ENCODE measurements at places on chromosomes 12 and 14.

DNA sequence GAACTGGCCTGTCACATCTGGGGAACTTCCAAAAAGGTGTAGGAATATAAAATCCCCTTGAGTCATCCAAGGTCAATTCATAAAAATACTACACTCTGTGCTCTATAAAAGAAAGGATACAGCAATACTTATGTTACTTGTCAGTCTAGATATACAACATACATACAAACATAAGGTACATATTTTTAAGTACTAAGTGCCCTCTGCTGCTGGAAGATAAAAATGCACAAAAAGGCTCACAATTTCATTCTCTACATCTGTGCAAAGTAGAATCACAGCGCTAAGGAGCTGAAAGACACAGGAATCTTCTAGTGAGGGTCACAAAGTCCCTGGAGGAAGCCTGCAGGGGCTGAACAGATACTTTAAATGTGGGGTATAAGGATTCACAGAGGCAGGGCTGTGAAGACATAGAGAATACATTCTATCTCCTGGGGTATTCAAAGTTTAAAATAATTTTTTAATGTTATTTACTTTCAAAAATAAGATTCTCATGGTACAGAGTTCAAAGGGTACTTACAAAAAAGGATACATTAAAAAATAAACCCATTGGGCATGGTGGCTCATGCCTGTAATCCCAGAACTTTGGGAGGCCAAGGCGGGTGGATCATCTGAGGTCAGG, 10.2 kb upstream of the GOLGA5 start:
- no peak for DNase-seq

DNA sequence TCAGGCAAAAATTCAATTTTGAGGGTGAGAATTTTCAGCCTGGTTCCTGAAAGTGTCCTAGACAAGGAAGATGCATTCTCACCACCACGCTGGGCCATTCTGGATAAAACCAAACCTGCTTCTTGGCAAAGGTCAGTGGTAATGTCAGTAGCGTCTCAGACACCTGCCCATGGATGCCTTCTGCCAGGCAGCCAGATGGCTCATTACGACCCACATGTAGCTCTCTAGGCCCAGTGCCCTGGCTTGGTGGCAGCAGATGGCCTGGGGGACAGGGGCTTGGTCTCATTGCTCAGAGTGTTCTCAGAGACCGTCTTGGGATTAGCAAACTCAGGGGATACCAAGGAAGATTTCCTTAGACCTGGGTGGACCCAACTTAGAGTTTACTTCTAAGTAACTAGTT, 105.1 kb downstream of the ARF6 start:
- DNase-seq = no peak

DNA sequence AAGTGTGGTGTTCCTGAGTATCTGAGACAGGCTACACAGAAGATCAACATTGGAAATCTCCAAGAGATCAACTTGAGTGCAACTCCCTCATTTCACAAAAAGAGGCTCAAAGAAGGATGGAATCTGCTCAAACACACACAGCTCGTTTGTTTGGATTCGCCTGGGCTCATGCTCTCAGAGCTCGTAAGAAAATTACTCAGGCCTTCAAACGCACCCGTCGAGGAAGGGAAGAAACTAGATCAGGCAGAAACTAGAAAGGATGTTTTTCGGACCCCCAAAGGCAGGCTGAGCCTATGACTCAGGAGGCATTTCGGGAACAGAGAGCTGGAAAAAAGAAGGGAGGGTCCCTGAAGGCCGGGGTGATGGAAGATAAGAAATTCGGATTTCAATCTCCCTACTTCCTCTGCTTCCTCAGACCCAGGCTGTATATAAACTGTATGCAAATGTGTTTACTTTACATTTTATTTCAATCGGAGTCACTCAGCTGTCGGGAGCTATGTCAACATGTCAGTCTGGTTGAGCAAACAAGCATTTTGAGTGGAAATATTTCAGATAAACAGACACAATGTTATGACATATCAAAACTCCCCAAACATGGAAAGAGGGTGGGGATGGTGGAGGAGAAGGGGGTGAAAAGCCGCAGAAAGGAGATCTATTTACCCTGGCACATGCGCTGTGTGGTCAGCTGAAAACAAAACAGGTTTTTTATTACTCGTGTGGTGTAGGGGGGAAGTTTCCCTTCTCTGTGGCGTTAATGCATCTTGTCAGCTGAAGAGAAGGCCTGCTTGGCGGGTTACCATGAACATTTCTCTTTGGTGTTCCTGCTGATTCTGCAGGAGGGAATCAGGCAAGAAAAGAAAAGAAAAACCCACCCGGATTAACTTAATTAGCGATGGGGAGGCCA, 129.1 kb upstream of the TBX3 start:
- DNase-seq = no peak

- DNase-seq = no peak
These were observed 343.9 kb downstream of the CCER1 start for GRCh38 chr12:90611048-90611447.

GRCh38 chr14:20412411-20412810, 890 bp downstream of the TEP1 start:
- no peak for DNase-seq

DNA sequence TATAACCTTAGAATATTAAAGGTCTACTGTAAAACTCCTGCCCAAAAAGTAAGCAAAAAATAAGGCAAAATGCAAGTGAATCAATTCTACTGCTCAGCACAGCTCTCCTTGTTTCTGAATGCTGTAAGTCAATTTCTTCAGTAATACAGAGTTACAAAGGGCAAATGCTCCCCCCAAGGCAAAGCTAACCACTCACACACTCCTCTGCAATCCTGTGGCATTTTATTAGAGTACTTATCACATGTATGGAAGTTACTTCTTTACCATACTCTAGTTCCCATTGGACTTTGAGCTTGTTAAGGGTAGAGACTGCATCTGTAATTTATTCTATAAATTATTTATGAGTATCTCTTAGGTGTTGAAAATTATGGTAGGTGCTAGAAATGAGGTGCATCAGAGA, 27.2 kb downstream of the SEL1L start:
- no peak for DNase-seq

GRCh38 chr14:99763527-99764221, 29.5 kb upstream of the EML1 start:
- no peak for DNase-seq

DNA sequence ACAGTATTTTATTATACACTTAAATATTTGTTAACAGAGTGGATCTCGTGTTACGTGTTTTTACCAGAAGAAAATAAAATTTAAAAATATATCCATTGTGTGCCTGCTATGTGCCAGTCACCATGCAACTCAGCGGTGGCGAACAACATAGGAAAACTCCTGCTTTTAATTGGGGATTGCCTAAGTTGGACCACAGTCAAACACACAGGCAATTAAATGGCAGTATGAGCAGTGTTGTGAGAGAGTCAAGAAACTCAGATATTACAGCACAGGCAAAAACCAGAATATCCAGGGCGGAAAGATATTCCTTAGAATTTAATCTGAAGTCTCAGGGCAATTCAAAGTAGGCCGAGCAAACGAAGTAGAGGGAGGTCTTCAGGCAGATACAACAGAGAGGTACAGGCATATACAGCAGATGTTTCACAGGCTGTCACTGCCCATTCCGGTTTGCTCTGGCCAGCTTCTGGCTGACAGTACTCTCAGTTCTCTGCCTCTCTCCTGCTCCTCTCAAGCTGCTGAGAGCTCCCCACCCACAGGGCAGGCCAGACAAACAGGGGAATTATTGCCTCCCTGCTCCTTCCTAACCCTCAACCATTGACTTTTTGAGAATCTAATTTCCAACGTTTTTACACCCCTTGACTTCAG, 540.2 kb upstream of the TMEM132C start:
- no peak for DNase-seq

DNA sequence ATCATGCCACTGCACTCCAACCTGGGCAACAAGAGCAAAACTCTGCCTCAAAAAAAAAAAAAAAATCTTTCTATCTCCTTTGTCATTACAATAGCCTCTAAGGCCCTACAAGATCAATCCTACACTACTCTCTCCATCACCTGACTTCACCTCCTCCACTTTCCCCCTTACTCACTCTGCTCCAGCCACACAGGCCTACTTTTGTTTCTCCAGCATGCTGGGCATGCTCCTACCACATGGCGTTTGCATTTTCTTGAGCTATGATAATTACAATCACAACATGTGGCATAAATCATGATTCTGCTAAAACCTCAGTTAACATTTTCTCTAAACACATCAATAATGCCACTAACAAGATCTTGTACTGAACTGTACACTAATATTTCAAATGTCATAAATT, 7.8 kb downstream of the PPP1R13B start:
- no peak for DNase-seq

DNA sequence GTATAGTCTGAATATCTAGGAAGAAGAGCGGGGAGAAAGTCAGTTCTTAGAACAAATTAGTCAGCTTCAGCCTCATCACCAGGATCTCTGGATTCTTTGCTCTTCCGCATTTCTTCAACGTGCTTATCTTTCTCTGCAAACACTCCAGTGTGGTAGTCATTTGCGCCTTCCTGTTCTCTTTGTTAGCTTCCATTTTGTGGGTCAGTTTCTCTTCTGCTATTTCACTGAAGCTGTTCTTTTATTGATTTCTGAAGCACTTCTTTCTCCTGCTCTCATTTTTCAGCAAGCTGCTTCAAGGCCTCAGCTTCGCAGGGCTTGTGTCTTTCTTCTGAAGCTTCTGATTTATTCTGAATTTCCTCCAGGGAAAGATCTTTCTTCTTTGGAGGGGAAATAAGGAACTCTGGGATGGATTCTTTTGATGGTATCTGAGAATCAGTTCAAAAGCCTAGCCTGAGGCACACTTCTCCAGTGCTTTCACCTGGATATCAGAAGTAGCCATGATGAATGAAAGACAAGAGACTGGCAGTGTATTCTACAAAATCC, 13.5 kb downstream of the AMN1 start:
- DNase-seq = no peak

GRCh38 chr12:86662464-86662863, 406.3 kb upstream of the MGAT4C start:
- DNase-seq = no peak

- DNase-seq = no peak
These were observed 256.3 kb upstream of the SFSWAP start for GRCh38 chr12:131454418-131455217.

DNA sequence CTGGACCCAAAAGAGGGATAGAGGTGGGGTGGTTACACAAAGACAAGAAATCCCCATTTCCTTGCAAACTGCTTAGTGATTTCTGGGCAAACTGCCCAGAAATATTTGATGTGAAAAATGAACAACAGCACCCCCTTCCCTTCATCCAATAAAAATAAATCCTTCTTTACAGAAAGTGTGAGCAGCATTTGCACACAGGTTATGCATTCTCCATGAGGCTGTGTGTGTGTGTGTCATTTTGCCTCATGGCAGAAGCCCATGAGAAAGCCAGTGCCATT, 17.2 kb upstream of the NRXN3 start:
- no peak for DNase-seq

- no peak for DNase-seq
These were observed 800 bp downstream of the PCNX4 start for GRCh38 chr14:60092526-60092920.

- no peak for DNase-seq
These were observed 202.6 kb upstream of the RGS6 start for GRCh38 chr14:71729596-71729995.

GRCh38 chr14:89702073-89702875, 252.3 kb downstream of the EFCAB11 start:
- no peak for DNase-seq

DNA sequence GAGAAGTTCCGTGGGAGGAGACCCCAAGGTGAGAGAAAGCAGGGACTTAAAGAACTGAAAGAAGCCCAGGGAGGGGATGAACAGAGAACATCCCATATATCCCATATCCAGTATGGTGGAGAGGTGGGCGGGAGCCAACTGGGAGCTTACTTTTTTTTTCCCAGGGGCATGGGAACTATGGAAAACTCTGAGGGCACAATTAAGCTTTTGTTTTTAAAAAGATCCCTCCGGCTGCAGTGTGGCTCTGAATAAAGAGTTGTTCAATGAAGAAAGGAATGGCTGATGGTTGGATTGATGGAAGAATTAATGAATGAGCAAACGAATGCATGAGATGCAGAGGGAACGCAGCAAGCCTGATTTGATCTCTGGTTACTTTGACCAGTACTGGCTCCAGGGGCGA, 12.6 kb downstream of the NTF3 start:
- DNase-seq = no peak

- DNase-seq = no peak
These were observed 43.9 kb downstream of the SSPN start for GRCh38 chr12:26239122-26239851.

- DNase-seq = no peak
These were observed 18.7 kb downstream of the RCOR1 start for GRCh38 chr14:102610968-102611811.

- DNase-seq = no peak
These were observed 148.1 kb downstream of the TSPAN9 start for GRCh38 chr12:3225154-3225795.

DNA sequence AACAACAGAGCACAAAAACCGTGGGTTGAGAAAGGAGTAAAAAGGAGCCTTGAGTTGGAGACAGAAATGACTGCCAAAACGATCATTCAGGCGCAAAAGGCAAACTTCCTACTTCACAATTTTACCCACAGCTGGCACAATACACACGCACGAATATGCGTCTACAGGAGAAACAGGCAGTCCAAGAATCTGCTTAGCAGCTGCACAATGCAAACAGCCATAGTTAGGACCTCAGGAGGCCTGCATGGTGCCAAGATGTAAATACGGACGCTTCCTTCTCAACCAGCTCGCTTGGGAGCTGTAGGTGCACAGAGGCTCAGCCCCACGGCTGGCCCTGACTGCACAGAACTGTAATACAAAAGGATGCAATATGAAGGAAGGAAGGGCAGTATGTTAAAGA, 250.1 kb upstream of the CAND1 start:
- DNase-seq = no peak

DNA sequence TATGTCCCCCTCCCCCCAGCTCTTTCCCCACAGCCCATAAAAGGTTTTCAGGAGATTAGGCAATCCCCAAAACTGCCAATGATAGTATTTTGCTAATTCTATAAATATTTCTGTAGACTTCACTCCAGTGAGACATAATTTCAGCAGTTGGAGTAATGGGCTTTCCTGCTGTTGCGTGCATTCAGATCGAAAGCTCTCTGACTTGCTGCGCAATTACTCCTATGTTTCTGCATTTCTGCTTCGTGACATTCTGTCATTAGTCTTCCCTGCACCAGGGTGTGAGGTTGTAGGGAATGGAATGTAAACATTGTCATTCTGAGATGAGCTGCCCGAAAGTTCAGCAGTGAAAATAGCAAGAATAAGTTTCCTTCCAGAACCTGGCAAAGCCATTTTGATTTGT, 58.2 kb downstream of the SAMD4A start:
- DNase-seq = no peak

Measured in activated CD8-positive, alpha-beta memory T cell treated with anti-CD3 and anti-CD28 coated beads for 4 hours (primary cell).